ENCODE measurements at places on chromosomes 6 and 20.

- no peak for DNase-seq
These were observed 10.9 kb downstream of the FOXQ1 start for GRCh38 chr6:1322696-1323219.

GRCh38 chr6:25835442-25836283, 3.8 kb upstream of the SLC17A1 start:
- DNase-seq = no peak

- no peak for DNase-seq
These were observed 20.0 kb downstream of the DEF6 start for GRCh38 chr6:35317483-35318195.

- no peak for DNase-seq
These were observed 54.1 kb upstream of the NT5E start for GRCh38 chr6:85395746-85396145.

- DNase-seq = no peak
These were observed 38.9 kb upstream of the SNAP25 start for GRCh38 chr20:10179574-10180298.

- DNase-seq = no peak
These were observed 120.4 kb downstream of the TPBG start for GRCh38 chr6:82484001-82484400.

DNA sequence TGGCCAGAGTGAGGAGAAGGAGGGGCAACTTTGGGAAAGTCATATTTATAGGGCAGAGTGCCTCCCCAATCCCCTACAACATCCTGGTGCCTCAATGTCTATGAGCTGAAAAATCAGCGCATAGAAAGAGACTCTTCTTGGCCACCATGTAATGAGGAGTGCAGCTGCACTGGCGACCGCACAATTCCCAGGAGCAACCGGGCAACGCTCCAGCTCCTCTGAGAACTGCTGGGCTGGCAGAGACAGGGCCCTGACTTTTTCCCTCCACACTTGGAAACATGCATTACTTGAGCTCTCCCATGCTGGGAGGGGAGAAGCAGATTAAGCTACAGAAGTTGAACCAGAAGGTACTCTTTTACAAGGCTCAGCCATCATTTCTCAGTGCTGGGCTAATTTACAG, 31.4 kb upstream of the MARCKS start:
- no peak for DNase-seq

- DNase-seq = no peak
These were observed 1368.8 kb upstream of the ADGRB3 start for GRCh38 chr6:67265996-67266921.

- no peak for DNase-seq
These were observed 73.8 kb downstream of the CDK19 start for GRCh38 chr6:110741517-110741916.

- DNase-seq = no peak
These were observed 9.1 kb upstream of the ZBTB2 start for GRCh38 chr6:151400473-151400872.

GRCh38 chr6:111564482-111564945, 41.2 kb downstream of the TRAF3IP2 start:
- DNase-seq = no peak

DNA sequence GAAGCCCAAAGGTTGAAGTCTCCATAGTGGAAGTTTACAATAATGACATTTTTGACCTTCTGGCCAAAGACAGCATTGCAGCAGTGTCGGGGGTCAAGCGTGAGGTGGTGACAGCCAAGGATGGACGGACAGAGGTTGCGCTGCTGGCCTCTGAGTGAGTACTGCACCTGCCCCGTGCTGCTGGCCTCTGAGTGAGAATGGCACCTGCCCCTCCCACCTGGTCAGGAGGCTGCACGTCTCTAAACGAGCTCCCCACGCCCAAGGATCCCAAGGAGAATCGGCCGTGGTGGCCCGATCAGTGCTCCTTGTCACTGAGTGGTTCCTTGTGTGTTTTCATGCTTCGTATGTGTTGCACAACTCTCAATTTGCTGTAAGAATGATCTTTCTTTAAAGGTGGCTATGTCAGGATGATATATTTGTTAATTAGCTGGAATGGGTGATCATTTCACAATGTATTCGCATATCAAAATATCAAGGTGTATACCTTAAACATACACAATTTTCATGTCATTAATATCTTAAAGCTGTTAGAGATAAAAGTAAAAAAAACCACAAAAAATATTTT, 40.4 kb downstream of the FRMD1 start:
- no peak for DNase-seq

DNA sequence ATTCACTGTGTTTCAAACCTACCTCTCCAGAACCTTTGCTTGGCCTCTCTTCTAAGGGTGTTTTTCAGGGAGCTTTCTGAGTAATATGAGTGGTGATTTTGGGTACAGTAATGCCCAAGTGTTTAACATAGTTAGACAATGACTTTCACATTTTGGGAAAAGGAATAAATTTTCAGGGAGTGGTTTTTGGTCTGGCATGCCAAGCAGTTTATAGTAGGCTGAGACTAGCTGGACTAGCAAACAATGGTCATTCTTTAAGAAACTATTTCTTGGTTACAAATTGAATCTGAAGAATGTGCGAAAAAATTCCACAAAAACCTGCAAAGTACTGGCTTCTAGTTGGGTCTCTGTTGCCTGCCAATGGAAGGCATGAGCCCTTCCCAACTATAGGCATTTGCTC, 15.4 kb downstream of the FNDC1 start:
- DNase-seq = no peak

DNA sequence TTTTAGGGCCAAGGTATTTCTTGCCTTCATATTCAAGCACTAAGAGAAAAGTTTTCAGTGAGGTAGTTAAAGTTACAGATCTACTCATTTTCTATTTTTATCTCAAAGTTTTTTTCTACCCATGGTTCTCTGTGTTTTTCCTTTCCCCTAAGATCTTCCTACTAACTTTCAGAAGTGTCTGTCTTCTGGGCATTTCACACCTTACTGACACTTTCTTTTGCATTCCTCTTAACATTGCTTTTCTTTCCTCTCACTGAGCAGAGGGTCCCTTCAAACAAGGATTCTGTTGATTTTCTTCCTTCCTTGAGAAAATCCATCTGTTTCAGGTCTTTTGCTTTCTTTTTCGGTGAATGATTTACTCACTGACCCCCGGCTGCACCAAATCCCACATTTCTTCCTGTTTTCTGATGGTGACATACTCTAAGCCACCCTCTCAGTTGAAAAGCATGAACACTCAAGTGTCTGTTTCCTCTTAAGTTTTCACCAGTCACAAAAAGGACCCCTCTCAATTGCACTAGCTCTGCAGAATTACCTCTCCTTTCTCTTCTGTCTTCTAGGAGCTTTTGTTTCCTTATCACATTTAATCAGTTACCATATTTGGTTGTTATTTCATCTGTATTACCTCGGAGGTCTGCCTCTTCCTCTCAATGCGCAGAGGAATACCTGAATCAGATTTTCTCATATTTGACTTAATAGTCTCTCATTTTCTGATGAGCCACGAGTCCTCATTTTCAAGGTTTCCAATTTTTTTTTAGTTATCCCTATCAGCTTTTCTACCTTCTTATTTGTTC, 73.5 kb upstream of the RNF217 start:
- DNase-seq = no peak

DNA sequence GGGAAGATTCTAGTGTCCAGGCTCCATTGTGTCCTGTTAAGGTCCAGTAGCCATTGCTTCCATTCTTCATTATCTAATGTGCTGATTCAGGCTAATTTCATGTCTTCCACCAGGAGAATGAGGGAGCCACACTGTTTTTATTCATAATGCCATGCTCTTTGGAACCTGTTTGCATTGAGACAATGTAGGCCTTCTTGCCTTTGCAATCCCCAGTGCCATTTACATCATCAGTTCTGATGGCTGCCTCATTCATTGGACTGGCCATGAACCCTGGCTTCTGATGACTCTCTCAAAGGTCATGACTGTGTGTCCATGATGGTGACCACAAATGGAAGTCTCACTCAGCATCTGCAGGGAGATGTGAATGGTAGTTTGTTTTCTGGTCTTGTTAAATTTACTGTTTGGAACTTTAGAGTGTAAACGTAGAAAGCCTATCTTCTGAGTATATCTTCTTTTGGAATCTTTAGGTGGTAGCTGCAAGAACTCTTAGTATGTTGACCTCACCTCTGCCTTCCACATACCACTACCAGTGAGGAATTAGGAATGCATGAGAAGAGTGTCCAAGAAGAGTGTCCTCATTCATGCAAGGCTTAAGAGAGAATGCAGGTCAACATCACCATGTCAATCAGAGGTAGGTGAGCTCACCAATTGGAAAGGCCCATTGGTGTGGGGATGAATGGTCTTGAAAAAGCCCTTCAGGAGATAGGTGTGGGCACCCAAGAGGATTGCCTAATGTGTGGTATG, 42.9 kb upstream of the ZFP64 start:
- DNase-seq = no peak
